ENCODE measurements at places on chromosomes 12 and 14.
A peak's percentile ranks its signal among the peaks of the same experiment; 100 is the strongest.

DNA sequence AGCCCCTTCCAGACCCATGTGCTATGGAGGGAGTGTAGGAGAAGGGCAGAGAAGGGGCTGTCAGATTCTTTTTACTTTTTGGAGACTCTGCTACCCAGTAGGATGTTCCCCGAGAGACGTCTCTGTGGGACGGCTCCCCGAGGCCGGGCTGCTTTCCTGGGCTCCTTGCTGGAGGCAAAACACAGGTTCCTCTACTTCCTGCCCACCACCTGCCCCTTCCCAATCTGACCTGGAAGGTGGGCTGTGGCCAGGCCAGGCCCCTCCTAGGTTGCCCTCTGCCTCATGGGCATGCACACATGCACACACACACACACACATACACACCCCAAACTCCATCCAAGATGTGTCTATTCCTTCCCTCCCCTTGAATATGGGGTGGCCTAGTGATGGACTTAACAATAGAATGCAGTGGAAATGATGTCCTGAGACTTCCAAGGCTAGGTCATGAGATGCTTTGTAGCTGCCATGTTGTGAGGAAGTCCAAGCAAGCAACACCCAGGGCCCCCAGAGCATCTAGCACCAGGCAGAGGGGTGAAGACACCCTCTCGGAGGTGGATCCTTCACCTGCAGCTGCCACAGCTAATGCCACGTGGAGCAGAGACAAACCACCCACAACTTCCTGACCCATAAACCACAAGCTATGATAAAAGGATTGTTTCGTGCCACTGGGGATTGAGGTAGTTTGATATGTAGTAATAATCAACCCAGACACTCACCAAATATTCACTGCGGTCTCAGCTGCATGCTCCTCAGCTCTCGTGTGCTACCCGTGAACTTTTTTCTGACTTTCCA is 1.6 kb upstream of the ASB2 start:
- no peak for DNase-seq

DNA sequence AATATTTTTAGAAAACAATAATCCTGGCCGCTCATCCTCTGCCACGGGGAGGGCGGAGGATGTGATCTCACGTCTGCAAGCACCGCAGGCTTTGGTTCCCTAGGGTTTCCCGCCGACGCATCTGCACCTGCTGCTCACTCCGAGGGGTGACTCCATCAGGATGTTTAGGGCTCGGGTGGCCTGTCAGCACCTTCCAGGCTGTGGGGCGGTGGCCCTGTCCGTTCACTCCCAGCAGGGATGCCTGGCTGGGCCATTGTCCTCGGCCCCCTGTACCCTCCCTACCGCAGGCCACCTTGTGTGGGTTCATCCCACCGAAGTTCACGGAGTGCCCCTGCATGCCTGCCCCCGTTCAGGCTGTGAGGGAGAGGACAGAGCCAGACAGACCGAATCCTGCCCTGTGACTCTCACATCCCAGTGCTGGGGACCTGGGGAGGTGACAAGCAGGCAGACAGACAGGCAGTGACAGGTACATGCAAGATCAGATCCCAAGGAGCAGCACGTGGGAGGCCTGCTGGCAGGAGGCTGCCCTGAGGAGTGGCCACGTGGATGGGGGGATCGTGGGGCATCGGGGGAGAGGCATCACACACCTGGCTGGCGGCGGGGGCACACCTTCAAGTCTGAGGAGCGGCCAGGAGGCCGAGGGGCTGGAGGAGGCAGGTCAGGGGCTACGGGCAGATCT is 112.6 kb downstream of the ADGRD1 start:
- no peak for DNase-seq

- DNase-seq: peak; percentile 37
Measured at GRCh38 chr14:101241807-101242278, 319.5 kb upstream of the DIO3 start.

DNA sequence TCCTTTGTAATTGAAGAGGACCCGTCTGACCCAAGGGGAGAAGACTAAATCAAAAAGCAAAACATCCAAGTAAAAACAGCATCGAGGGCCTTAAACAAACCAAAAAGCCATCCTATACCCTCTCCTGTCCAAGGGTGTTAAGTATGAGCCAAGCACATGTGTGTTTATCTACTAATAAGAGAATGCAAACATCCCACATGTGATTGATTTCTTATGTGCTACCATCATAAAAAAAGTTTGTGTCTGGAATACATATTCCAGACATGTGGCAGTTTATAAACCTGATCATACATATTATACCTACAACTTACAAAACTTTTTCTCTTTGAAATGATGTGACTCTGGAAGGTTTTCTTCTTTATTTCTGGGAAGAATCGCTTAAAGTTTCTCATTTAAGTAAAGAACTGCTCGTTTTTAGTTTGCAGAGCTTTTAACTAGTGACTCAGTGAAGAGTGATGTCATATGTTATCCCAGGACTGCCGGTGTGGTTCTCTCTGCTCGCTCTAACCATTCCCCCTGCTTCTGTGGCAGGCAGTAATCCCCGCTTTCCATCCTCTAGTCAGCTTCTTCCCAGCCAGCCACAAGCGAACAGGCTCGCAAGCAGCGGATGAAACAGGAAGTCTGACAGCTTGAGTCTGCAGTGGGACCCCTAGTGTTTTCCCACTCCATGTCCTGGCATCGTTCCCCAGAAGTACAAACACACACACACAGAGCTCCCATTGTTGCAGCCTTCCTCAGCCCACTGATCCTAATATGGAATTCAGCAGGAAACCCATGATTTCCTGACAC is 431 bp upstream of the RHOJ start:
- peak; percentile 98 for DNase-seq

GRCh38 chr12:93530358-93530757 is 42.1 kb upstream of the SOCS2 start:
- no peak for DNase-seq

DNA sequence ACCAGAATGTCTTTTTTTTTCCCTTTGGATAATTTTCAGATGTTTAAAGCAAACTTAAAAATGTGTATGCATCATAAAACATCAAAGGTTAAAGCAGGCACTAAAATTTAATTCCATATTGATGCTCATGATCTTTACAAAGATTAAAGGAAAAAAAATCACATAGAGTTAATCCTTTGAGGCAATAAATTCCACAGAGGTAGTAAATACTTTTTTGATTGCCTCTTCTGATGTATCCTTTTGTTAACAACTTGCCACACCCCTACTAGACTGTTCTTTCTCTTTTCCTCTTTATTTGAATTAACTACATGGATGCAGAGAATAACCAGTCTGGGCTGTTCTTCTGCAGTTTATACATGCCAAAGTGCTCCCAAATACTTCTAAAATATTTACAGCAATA is 45.2 kb upstream of the KCNJ8 start:
- DNase-seq: no peak

DNA sequence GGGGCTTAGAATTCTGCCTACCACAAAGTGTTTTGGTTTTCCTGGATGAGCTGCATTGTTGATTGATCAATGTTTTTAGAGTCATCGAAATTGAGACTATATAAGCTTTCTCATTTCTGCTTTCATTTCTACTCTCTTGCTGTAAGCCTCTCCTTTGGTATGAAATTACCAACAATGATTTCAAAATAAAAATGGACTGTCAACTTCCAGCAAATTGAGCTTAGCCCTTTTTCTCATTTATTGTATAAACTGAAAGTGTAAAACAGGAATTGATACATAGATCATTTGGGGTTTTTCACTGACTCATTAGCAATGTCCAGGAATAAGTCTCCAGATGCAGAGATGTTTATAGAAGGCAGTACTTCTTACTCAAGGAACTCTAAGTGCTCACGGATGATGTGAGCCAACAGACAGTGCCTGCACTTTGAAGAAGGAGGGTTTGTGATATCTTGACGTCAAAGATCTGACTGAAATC is 20.0 kb upstream of the PCNX1 start:
- no peak for DNase-seq

- DNase-seq: no peak
Measured at GRCh38 chr12:9951026-9951675, 19.0 kb upstream of the CLEC2A start.

DNA sequence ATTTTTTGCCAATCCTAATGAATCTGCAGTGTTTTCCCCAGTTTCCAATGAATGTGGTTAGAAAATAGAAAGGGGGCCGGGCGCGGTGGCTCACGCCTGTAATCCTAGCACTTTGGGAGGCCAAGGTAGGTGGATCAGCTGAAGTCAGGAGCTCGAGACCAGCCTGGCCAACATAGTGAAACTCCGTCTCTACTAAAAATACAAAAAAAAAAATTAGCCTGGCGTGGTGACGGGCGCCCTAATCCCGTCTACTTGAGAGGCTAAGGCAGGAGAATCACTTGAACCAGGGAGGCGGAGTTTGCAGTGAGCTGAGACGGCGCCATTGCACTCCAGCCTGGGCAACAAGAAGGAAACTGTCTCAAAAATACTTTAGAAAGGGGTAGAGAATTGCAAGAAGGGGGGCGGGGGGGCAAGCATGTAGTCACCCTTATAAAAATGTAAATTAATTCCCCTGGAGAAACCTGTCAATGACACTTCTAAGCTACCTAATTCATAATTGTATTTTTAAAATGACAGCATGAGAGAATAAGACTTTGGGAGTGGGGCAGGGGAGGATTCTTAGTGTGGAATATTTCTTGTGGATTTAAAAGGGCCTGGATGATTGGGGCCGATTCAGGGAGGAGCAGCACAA is 1.7 kb downstream of the KLHDC2 start:
- peak; percentile 19 for DNase-seq

DNA sequence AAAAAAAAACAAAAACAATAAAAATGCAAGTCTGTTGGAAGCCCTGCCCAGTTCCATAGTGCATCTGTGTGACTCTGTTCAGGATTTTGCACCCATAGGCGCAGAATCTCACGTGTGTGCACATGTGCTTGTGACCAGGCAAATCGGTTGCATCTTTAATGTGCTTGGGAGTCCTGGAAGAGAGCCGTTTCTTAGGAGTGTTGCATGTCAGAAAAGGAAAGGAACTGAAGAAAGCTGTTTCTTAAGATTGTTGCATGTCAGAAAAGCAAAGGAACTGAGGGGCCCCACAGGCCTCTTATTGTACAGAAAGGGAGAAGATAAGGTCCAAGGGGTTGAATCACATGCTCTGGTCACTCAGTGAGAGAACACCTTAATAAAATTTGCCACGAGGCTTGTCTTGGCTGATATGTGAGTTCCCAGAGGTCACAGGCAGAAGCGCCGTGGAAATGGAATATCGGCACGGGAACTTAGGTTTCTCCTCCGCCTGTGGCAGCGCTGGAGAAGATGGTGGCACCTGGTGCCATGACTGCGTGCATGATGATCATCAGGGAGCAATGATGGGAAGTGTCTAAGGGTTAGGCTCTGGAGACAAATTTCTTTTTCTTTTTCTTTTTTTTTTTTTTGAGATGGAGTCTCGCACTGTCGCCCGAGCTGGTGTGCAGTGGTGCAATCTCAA is 90.0 kb downstream of the LRRC74A start:
- no peak for DNase-seq

DNA sequence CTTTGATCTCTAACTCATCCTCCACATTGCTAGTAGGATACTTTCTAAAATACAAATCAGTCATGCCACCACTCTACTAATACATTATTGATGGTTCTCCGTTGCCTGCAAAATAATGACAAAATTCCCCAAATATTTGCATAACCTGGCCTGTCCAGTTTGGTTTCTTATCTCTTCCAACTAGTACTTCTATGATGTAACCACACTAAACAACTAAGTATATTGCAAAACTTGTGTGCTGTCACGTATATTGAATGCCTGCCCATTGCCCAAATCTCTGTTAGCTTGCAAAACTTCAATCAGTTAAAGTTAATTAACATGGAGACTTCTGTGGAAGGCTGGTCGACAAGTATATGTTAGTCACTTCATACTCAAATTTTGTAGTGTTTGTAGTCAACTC is 6.5 kb downstream of the OR6C74 start:
- DNase-seq: no peak

DNA sequence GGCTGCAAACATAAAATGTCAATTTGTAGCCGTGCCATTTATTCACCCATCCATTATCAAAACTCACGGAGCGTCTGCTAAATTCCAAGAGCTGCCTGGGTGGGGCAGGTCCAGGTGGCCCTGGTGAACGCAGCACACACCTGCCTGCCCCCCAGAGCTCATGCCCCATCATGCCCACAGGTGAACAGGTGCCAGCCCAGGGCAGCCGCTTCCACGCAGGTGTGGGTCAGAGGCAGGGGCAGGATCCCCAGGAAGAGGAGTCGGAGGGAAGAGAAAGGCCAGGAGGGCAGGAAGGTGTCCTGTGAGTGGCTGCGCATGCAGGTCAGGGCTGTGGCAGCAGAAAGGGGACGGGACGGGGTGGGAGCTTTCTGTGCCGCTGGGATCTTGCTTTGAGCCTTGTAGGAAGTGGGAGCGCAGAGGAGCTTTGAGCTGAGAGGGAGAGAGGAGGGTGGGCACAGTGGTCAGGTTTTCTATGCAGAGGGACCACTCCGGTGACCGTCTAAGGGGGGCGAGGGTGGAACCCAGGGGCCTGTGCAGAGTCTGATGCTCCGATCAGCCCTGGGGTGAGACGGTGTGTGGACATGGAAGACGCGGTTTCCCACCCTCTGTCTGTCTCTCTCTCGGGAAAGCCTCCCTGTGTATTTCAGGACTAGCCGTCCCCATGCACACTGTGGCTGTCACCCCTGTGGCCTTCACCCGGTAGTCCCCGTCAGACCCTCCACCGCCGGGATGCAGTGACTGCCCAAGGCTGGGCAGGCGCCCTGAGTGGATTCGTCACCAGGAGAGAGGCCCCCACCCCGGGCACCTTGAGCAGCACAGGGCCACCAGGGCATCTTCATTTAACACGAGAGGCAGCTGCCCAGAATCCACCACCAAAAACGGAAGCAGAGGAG is 26.7 kb downstream of the GALNT9 start:
- DNase-seq: no peak

DNA sequence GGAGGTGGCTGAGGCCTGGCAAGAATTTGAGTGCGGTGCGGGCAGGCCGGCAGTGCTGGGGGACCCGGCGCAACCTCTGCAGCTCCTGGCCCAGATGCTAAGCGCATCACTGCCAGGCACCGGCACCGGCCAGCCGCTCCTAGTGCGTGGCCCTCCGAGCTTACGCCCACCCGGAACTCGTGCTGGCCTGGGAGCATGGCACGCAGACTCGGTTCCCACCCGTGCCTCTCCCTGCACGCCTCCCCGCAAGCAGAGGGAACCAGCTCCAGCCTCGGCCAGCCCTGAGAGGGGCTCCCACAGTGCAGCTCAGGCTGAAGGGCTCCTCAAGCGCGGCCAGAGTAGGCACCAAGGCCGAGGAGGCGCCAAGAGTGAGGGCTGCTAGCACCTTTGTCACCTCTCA is 63.7 kb downstream of the CCDC60 start:
- no peak for DNase-seq

GRCh38 chr12:52659395-52659794 is 7.4 kb upstream of the KRT2 start:
- no peak for DNase-seq

GRCh38 chr14:101132051-101132571 is 228.6 kb upstream of the RTL1 start:
- no peak for DNase-seq

GRCh38 chr12:120538281-120539156 is 4.4 kb downstream of the RNF10 start:
- DNase-seq: peak; percentile 89

GRCh38 chr14:24674204-24674970 is 40.4 kb upstream of the GZMB start:
- DNase-seq: no peak

All from astrocyte of the hippocampus (primary cell).